Activated CD4-positive, alpha-beta T cell treated with anti-CD3 and anti-CD28 coated beads for 36 hours (primary cell): ENCODE measurements at places on chromosomes 16 and 17. TPM values are rescaled to one million over a fixed set of nuclear protein-coding genes. Genes with fewer than 3 reads are reported as not detected.

DNA sequence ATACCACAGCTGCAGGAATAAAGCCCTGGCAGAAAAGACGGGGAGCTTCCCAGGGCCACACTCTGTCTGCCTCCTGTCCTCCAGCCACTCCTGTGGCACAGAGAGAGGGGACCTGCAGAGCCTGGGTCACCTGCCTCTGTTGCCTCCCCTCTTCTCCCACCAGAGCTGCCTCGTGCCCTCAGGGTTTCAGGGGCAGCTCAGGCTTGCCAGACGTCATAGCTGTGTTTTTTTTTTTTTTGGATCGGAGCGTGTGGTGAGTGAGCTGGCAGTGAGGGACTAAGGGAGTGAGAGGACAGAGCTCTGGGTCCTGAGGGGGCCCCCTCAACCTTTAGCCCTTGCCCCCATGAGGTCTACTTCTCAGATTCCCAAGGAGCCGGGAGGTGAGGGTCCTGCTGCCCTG is 2.1 kb downstream of the PIK3R6 start:
- DNase-seq, result no peak

GRCh38 chr17:30812218-30813177 is 12.0 kb downstream of the CRLF3 start:
- DNase-seq, result peak; percentile 53

- DNase-seq, result no peak
These were observed 2.5 kb downstream of the SGCA start for GRCh38 chr17:50168319-50168718.

GRCh38 chr17:29835435-29836351 is 94.3 kb downstream of the SSH2 start:
- DNase-seq, result no peak

ATP2A1 gene
- total RNA-seq, result 3.4 TPM

TBC1D3C gene
- total RNA-seq, result not detected

HS3ST4 gene
- total RNA-seq, result not detected

- no peak for DNase-seq
These were observed 42.1 kb downstream of the TK2 start for GRCh38 chr16:66507731-66508239.

GRCh38 chr17:75846692-75847613 is 2.7 kb upstream of the UNC13D start:
- no peak for DNase-seq

DNA sequence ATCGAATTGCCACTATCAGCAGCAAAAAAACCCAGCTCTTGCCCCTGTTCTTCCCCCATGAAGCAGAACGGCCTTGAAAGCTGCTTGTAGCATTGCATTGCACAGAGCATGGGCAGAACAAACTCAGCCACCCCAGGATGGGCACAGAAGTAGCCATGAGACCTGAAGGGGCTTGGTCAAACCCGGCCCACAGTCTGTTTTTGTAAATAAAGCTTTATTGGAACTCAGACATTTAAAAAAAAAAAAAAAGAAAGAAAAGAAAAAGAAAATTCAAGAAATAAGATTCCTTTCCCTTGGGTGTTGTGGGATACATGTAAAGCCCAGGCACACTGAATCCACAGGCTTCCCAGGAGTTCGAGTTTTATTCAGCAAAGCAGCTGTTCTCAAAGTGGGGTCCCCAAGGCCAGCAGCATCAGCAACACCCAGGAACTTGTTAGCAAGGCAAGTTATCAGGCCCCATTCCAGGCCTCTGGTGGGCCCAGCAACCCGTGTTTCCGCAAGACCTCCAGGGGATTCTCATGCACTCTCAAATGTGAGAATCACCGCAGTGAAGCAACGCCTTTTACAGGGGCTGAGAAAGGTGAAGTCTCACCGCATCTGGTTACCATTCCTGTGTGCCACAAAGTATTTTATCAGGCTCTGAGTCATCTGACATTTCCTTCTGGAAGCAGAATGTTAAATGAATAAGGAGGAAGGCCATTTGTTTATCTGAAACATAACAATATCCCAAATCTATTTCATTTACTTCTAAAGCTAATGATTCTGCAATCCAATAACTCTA is 108.2 kb downstream of the SLC39A11 start:
- DNase-seq, result no peak

DNA sequence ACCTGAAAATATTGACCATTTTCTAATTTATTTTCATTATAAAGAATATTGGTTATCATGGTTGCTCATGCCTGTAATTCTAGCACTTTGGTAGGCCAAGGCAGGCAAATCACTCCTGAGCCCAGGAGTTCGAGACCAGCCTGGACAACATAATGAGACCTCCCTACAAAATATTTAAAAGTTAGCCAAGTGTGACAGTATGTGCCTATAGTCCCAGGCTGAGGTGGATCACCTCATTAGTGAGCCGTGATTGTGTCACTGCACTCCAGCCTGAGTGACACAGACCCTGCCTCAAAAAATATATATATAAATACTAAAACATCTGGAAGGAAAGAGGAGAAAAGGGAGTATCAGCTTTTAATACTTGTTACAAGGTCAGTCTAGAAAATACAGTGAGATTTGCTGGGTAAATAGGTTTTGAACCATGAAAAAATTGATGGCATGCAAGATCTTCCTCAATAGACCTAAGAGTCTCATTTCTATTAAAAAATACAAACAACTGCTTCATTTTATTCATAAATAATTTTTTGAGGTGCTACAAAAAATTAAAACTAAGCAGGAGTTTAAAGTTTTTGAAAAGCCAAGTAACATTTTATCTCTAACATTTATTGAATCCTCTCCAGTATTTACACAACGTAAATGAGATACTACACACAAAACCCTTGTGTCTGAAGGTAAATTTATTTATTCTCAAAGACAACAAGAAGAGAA is 47.7 kb downstream of the TUBD1 start:
- DNase-seq, result no peak
